Neural crest cell (in vitro differentiated cells): ENCODE measurements at places on chromosomes 12 and 14.

DNA sequence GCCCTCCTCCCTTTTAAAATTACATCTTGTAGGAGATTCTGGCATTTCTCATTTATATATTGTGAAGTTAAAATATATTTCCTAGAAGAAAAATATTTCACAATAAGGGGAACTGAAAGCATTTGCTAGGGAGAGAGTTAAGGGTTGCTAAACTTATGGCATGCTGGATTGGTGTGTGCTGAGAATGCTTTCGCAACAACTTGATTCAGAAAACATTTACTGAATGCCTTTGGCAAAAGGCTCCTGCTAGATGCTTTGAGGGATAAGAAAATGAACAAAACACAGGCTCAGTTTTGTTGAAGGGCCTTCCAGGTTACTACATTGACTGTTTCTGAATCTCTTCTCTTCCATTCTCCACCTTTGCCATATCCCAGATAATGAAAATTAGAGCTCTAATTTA, 67.5 kb downstream of the DIP2B start:
- no peak for DNase-seq

DNA sequence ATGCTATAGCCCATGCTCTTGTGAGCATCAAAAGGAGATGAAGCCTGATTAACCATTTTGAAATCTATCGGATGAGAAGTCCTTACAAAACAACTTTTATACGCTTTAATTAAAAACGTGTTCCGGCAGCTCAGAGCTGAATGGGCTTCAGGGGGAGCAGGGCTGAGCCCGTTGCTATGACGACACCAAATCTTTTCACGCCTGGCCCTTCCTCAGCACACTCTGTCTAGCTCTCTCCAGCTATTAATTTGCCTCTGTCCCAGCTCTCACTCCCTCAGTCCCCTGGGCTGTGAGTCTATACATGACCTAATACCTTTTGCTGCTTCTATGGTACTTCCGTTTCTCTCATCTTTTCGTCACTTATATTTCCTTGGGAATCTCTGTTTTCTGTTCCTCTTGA, 15.8 kb downstream of the FOXA1 start:
- no peak for DNase-seq

DNA sequence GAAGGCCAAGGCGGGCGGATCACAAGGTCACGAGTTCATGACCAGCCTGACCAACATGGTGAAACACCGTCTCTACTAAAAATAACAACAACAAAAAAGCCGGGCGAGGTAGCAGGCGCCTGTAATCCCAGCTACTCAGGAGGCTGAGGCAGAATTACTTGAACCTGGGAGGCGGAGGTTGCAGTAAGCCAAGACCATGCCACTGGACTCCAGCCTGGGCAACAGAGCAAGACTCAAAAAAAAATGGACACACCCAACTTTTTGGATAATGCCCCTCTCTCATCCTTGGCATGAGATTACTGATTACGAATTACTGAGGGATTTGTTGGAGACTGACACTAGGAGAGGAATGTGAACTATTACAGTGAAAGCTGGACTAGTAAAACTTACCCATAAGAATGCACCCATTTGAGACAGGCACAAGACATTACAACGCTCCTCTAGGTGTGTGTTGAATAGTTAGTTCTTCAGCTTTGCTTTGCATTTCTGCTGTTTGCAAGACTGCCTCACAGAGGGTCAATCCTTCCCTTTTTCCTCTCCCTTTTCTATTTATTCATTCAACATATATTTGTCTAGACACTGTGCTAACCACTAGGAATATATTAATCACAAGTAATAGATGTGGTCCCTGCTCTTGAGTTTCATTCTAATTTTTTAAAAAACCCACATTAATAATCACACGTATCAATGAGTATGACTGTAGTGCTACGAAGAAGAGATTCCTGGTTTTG, 46.0 kb upstream of the OR5AU1 start:
- no peak for DNase-seq

GRCh38 chr12:91099341-91099740, 12.0 kb downstream of the LUM start:
- no peak for DNase-seq

- no peak for DNase-seq
These were observed 23.2 kb downstream of the FOS start for GRCh38 chr14:75301666-75302325.

- DNase-seq = no peak
These were observed 368.6 kb downstream of the BCL11B start for GRCh38 chr14:98903371-98903770.

DNA sequence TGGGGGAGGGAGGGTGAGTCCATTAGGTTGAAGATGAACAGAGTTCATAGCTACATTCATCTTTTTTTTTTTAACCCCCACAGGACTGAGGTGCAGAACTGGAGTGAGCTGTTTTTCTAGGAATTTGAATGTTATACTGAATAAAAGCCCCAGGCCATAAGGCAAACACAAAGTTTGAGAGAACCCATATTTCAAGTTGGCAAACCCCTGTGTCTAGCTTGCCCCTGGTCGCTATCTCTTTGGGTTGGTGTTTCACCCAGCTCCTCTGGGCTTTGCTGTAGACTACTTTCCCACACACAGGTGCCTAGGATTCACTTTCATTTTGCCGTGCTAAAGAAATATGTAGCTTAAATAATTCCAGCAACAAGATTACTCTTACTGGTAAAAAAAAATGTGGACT, 5.2 kb upstream of the LMO3 start:
- DNase-seq = no peak

DNA sequence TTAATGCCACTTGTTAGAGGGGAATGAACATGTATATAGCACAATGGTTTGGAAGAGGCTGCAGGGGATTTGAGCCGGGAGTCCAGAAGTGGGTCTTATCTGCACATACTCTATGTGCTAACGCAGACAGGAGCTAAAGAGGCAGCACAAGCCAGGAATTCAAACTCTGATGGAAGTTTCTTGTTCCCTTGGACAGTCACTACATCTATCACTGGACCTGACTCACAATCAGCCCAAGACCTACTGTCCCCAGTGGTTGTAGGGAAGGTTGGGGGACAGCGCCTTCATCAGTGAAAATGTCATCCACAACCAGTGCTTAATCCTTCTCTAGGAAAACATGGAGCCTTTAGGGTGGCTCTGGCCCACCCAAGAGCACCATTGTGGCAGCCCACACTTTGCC, 107.8 kb downstream of the GCH1 start:
- DNase-seq = no peak

DNA sequence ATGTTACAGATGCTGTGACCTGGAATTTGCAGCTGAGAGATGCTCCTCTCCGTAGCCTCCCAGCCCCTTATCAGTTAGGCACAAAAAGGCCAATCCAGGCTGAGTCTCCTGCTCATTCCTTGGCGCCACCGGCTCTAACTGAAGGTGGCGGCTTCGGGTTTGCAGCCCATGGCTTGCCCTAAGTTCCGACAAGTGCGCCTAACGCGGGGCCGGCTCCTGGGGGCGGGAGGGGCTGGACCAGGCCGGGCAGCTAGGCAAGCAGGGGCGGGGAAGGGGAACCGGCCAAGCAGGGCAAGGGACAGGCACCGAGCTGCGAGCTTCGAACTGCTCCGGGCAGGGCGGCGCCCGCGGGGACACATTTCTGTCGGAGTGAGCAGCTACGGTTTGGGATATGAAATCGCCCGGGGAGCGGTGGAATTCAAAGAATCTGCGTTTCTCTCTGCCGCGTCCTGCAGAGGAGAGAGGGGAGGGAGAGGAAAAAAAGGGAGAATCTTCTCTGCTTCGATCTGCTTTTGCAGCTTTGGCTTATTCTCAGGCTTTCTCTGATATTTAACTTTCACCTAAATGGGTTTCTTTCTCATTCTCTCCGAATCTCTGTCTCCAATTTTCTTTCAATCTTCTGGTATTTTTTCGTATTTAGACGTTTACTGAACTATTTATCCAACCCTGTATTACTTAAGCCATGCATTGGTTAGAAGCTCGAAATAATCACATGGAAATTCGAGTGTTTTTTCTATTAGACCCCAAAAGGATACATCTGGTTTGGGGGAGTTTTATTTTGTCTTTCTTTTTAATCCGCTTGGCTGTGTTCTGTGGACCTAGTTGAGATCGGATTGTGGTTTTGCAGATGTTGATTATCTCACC, 1.6 kb upstream of the HOXC12 start:
- no peak for DNase-seq

DNA sequence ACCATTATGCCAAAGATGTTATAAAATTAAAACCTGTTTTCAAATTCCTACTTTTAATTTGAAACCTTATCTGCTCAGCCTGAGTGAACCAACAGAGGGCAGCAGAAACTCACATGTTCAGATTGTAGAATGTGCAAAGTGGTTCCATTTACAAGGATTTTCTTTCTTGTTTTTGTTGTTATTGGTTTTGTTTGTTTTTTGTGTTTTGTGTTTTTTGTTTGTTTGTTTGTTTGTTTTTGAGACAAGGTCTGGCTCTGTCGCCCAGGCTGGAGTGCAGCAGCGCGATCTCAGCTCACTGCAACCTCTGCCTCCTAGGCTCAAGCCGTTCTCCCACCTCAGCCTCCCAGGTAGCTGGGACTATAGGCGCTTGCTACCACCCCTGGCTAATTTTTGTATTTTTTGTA, 22.8 kb upstream of the GARIN2 start:
- peak; percentile 43 for DNase-seq

- no peak for DNase-seq
These were observed 8.2 kb downstream of the SERPINA6 start for GRCh38 chr14:94314890-94315289.

- DNase-seq = no peak
These were observed 152.3 kb upstream of the C14orf180 start for GRCh38 chr14:104427131-104427851.

DNA sequence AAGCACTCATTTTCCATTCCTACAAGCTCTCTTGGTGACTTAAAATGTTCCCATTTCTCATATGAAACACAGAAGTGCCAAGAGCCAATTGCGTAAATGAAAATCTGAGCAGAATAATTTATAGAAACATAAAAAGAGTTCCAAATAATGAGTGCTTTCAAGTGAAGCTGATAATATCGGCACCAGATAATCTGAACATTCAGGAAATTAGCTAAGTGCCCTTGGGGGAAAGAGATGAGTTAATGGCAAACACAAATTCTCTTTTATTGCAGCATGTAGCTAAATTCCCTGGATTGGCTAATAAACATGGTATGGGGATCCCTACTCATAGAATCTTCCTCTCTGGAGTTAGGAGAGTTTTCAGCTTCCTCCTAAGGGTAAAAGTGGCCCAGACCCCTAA, 46.7 kb downstream of the DAD1 start:
- no peak for DNase-seq

DNA sequence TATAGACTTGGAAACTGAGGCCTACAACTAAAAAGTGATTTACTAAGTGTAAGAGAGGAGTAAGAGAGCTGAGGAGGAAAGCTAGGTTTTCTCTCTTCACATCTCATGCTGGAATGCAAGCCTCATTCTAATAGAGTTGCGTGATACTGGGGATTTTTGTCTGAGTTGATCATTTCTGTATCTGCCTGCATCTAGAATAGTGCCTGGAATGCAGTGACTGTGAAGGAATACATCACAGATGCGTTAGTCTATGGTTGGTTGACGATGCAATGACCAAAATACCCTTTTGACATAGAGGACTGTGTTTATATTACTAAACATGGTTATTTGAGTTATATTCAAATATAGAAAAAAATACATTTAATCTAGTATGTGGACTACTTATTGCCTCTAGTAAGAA, 9.2 kb upstream of the TMEM117 start:
- DNase-seq = no peak

GRCh38 chr12:125004621-125005020, 11.2 kb downstream of the BRI3BP start:
- DNase-seq = no peak

GRCh38 chr12:11877869-11878780, 192.6 kb upstream of the BCL2L14 start:
- DNase-seq = no peak

DNA sequence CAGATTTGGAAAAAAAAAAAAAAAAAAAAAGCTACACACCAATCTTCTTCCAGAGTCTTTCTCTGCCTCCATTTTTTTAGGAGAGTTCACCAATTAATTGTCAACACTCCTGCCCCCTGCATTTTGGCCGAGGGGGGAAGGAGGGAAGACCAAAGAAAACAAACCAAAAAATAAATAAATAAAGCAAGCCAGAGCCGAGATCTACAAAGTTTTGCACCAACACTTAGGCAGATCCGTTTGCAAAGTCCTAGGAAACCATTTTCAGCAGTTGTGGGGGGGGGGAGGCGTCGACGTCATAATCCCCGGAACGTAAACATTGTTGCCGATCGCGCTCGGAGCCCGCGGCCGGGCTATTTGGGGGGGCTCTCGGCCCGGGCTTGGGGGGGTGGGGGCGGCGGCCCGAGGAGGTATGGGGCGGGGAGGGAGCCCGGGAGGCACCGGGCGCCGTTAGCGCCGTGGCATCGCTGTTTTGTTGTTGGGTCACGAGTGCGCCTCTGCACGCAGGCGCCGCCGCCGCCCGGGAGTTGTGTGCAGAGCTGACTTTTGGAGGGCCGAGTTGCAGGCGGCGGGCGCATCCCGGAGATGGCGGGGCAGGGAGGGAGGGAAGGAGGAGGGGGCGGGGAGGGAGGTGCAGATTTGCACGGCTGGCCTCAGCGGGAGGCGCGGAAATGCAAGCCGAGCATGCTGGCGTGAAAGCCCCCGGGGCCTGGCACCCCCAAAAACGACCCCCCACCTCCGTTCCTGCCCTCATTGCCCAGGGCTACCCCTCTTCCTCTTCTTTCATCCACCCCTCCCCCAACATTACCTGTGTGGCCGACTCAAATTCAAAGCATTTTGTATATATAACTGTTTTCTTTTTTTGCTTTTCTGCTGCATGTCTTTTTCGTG, 598 bp downstream of the KDM2B start:
- peak; percentile 65 for DNase-seq

DNA sequence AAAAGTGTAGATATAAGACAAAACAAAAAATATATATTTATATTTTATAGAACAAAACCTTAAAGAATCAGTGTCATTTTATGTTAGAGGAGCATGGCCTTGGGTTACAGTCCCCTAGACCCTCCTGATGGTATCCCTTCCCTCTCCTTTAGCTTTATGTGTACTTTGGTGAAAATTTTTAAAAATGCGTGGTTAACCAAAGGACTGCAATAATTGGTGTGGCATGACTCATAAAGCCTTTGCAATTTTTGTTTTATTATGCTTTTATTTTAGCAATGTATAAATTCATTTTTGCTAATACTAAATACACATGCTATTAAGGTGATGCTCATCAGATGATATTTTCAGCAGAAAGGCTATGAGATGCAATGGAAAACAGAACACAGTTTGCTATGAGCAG, 264.4 kb downstream of the SYT1 start:
- DNase-seq = no peak
